B cell (primary cell): ENCODE measurements at places on chromosomes 4 and X. TPM values are rescaled to one million over a fixed set of nuclear protein-coding genes. Genes with fewer than 3 reads are reported as not detected.

HTT-AS gene
- total RNA-seq, result 0.84 TPM in 1 of 2 replicates, not detected in the other

DNA sequence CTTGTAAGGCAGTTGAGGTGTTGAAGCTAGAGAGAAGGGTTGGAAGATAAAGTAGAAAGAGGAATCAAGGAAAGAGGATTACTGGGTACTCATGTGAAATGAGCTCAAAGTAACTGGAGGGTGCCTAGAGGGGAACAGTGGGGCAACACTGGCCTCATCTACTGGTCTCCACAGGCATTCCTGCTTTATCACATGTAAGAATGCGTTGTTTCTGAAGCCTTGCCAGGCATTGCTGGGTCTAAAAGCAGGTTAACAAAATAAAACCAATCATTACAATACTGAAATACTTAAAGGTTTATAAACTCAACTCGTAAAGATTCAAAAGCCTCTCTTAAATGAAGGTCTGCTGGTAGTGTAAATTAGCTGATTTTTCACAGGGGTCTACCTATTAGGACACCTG, 96.0 kb downstream of the FANCB start:
- H3K4me3 ChIP-seq, result no peak overlapping the region
- DNase-seq, result no peak
- no peaks in the 10 kb centered on the region for H3K36me3 ChIP-seq
- H3K27ac ChIP-seq, result no peak overlapping the region
- no peaks in the 10 kb centered on the region for H3K27me3 ChIP-seq
- H3K4me1 ChIP-seq, result no peaks in the 10 kb centered on the region

DRP2 gene
- 0.10 TPM in 1 of 2 replicates, not detected in the other for total RNA-seq

CXXC4 gene
- not detected in 2 replicates for total RNA-seq

DNA sequence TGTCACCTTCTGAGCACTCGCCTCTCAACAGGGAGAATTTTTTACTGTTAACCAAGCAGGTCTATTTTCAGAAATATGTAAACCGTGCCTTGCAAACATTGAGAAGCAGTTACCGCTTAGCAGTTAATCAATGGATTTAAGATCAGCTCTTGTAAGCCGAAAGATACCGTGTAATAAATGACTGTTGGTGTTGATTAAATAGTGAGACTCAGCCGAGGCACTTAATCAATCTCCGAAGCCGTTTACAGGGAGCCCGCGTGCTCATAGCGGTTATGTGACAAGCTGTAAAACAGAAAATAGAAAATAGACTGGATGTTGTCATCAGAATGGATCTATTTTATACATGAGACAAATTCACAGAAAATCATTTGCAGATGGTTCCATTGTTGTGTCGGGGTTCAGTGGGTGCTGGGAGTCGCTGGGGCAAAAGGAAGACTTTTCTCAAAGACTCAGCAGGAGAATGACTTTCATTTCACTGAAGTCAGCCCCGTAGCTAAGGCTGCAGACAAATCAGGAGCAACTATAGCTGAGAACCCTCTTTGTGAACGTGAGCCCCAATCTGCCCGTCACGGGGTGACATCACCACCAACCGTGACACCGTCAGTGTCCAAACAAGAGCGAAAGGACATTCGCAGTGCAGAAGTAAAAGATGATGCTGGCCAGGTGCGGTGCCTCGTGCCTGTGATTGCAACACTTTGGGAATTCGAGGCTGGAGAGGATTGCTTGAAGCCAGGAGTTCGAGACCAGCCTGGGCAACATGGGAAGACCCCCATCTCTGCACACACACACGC, 275.3 kb downstream of the CRLF2 start:
- H3K4me1 ChIP-seq, result no peaks in the 10 kb centered on the region
- no peak overlapping the region for H3K27ac ChIP-seq
- H3K27me3 ChIP-seq, result peaks cover 3% of the 10 kb centered on the region
- no peak overlapping the region for H3K4me3 ChIP-seq
- H3K36me3 ChIP-seq, result no peaks in the 10 kb centered on the region

SLC4A4 gene
- total RNA-seq, result not detected in 2 replicates

GRCh38 chr4:40562208-40562607, 67.5 kb downstream of the RBM47 start:
- H3K27me3 ChIP-seq, result no peaks in the 10 kb centered on the region
- no peak overlapping the region for H3K4me3 ChIP-seq
- H3K4me1 ChIP-seq, result no peaks in the 10 kb centered on the region

DNA sequence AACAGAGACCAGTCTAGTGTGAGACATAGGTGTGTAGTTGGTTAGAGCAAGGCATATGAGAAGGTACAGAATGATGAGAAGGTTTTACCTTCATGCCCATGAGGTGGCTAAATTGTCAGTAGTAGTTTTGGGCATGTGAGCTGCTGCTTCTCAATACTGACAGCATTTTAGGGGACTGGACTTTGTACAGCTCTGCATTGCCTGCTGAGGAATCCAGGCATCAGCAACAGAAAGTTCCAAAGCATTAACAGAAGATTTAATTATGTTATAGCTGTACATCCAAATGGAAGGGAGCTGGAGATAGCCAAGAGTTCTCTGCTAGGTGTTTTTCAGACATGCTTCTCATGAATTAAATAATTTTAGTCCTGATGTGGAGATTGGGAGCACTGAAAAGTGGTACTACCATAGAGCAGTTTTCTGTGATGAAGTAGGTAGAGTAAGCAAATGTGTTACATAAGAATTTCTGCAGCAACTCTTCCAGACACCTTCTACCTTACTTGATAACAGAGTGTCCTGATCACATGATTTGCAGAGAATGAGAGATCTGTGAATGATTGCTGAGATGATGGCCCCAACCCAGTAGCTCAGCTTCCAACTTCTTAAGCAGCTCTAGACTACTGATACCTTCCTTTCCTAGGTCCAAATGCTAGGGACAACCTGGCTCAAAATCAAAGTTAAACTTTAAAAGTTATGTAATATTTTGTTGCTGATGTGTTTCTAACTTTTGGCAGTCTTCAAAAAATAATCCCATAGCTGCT, 30.4 kb downstream of the FNIP2 start:
- H3K4me3 ChIP-seq, result no peak overlapping the region
- no peak for DNase-seq
- H3K4me1 ChIP-seq, result peaks cover 5% of the 10 kb centered on the region
- H3K36me3 ChIP-seq, result no peaks in the 10 kb centered on the region
- peaks cover 54% of the 10 kb centered on the region for H3K27me3 ChIP-seq

GRCh38 chr4:171919314-171919713, 106.1 kb downstream of the GALNTL6 start:
- H3K27me3 ChIP-seq, result no peaks in the 10 kb centered on the region
- no peaks in the 10 kb centered on the region for H3K4me1 ChIP-seq
- no peaks in the 10 kb centered on the region for H3K36me3 ChIP-seq
- H3K27ac ChIP-seq, result no peak overlapping the region

MGARP gene
- total RNA-seq, result not detected in 2 replicates

CFAP47 gene
- not detected in 2 replicates for total RNA-seq

SLC10A6 gene
- total RNA-seq, result not detected in 2 replicates

TRIM60 gene
- not detected in 2 replicates for total RNA-seq

- no peaks in the 10 kb centered on the region for H3K27me3 ChIP-seq
- no peak overlapping the region for H3K4me3 ChIP-seq
- no peak overlapping the region for H3K27ac ChIP-seq
- no peaks in the 10 kb centered on the region for H3K36me3 ChIP-seq
- no peaks in the 10 kb centered on the region for H3K4me1 ChIP-seq
Observed at GRCh38 chr4:11367371-11367770, 61.3 kb downstream of the HS3ST1 start.

- H3K4me3 ChIP-seq, result no peak overlapping the region
- H3K36me3 ChIP-seq, result no peaks in the 10 kb centered on the region
- H3K27ac ChIP-seq, result no peak overlapping the region
Observed at GRCh38 chr4:184968366-184968765, 49.9 kb upstream of the HELT start.

- DNase-seq, result no peak
- H3K4me1 ChIP-seq, result no peaks in the 10 kb centered on the region
- H3K36me3 ChIP-seq, result no peaks in the 10 kb centered on the region
Observed at GRCh38 chrX:140149761-140150160, 184.4 kb upstream of the CXorf66 start.

DNA sequence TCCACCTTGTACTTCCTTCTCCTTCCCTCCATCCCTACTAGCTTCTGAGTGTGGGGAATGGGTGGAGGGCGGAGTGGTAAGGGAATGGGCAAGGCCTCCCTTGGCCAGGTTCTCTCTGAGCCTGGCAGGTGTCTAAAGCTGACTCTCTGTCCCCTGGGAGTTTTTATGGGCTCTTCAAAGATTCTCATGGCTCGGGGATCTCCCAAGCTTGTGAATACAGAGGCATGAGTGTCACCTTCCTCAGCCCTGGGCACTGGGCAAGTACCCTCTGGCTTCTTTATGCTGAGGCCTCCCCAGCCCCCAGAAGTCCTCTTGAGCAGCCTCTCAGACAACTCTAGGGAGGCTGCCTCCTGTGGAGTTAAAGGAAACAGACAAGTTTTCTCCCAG, 32.5 kb upstream of the DDX3X start:
- no peaks in the 10 kb centered on the region for H3K27me3 ChIP-seq
- H3K4me3 ChIP-seq, result no peak overlapping the region
- H3K27ac ChIP-seq, result no peak overlapping the region
- H3K36me3 ChIP-seq, result no peaks in the 10 kb centered on the region

KLHL4 gene
- not detected in 2 replicates for total RNA-seq

GRCh38 chrX:153522259-153522658, 4.8 kb downstream of the ATP2B3 start:
- no peak overlapping the region for H3K4me3 ChIP-seq
- no peak for DNase-seq
- H3K27ac ChIP-seq, result no peak overlapping the region
- no peaks in the 10 kb centered on the region for H3K36me3 ChIP-seq
- no peaks in the 10 kb centered on the region for H3K4me1 ChIP-seq
- no peaks in the 10 kb centered on the region for H3K27me3 ChIP-seq

DNA sequence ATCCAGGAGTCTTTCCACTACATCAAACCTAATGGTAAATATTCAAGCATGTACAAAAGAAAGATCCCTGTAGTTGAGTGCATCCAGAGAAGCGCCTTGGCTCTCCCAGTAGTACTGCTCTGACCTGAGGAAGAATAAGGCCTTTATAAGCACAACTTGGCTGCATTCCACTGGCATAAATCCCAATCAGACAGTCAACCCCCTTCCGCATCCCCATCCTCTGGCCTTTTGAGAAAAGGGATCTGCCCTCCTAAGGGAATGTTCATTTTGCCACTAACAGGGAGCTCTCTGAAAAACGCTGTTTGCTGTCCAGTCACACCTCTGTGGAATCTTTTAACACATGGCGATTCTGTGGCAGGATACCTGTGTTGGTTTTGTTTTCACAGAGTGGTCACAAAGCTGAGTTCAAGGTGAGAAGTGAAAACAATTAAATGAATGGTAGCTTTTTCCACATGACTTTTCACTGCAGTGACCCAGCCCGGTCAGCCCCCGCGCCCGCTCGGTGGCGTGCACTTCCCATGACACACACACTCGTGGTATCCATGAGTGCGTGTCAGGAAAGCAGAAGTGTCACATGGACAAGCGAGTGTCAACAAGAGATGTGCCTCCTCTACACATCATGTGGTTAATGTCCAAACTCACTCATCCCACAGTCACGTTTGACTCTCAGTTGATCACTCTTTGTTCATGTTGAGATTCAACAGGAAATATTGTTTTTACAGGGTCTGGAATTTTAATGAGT, 112.2 kb upstream of the ENPP6 start:
- H3K36me3 ChIP-seq, result no peaks in the 10 kb centered on the region
- DNase-seq, result peak; percentile 89
- H3K4me1 ChIP-seq, result peaks cover 63% of the 10 kb centered on the region
- H3K27ac ChIP-seq, result peak overlapping the region; percentile 89
- H3K4me3 ChIP-seq, result no peak overlapping the region

GRCh38 chr4:174157106-174157607, 126.3 kb downstream of the FBXO8 start:
- H3K4me1 ChIP-seq, result no peaks in the 10 kb centered on the region
- H3K36me3 ChIP-seq, result no peaks in the 10 kb centered on the region
- H3K27ac ChIP-seq, result no peak overlapping the region

GRCh38 chr4:93289831-93290230, 538.7 kb upstream of the ATOH1 start:
- no peaks in the 10 kb centered on the region for H3K4me1 ChIP-seq
- H3K36me3 ChIP-seq, result no peaks in the 10 kb centered on the region
- H3K27me3 ChIP-seq, result no peaks in the 10 kb centered on the region
- H3K27ac ChIP-seq, result no peak overlapping the region

SHROOM3 gene
- 0.91 and 1.1 TPM in 2 replicates for total RNA-seq

GRCh38 chrX:46837558-46838485, 979 bp downstream of the RP2 start:
- H3K4me1 ChIP-seq, result peaks cover 24% of the 10 kb centered on the region
- DNase-seq, result peak; percentile 50
- H3K27ac ChIP-seq, result peak overlapping the region; percentile 87
- H3K4me3 ChIP-seq, result peak overlapping the region; percentile 82

DNA sequence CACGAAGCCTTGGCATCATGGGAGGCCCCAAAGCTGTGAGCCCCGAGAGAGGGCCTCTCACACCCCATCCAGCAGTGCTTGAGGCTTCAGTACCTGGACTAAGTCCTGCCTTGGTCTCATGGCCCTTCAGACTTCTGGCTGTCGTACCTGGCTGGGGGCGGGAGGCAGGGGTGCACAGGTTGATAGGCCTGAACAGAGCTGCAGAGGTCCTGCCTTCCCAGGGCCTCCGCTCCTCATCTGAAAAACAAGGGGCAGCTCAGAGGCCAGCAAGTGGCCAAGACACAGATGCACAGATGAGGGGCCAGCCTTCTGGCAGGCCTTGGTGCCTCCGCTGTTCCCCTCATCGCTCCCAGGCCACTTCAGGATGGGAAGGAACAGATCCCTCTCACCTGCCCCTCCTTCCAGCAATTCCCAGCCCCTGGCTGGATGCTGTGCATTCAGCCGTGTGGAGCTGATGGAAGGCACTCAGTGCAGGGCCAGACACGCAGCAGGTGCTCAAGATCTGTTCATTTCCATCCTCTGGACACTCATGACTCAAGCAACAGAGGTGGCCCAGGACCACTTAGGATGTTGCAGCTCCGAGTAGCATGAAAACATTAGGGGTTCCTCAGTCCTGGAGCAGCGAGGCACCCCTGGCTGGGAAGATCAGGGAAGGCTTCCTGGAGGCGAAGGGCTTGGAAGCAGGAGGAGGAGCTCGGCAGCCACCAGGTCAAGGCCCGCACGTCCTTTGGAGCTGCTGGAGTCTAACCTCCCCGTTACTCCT, 1.4 kb downstream of the ZNF185 start:
- no peaks in the 10 kb centered on the region for H3K27me3 ChIP-seq
- H3K27ac ChIP-seq, result no peak overlapping the region
- H3K4me3 ChIP-seq, result no peak overlapping the region
- no peak for DNase-seq
- no peaks in the 10 kb centered on the region for H3K4me1 ChIP-seq
- H3K36me3 ChIP-seq, result no peaks in the 10 kb centered on the region

SSX1 gene
- not detected in 2 replicates for total RNA-seq

GRCh38 chr4:110139111-110139510, 59.3 kb downstream of the ELOVL6 start:
- no peaks in the 10 kb centered on the region for H3K36me3 ChIP-seq
- DNase-seq, result no peak
- H3K4me3 ChIP-seq, result no peak overlapping the region
- no peak overlapping the region for H3K27ac ChIP-seq
- H3K4me1 ChIP-seq, result no peaks in the 10 kb centered on the region

DNA sequence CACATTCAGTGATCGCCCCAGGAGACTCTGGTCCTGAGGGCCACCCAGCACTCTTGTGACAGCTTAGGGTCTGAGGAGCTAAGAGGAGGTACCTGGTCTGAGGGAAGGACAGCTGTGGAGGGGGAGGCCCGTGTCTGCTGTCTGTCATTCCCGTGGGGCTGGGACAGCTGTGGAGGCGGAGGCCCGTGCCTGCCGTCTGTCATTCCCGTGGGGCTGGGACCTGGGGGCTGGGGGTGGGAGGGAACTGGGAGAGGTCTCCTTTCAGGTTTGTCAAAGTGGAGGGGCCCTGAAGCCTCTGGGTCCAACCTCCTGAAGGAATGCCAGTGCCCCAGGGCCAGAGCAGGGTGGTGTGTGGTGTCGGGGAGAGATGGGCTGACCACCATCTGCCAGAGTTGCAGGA, 45.0 kb upstream of the ADRA2C start:
- H3K36me3 ChIP-seq, result no peaks in the 10 kb centered on the region
- H3K27ac ChIP-seq, result no peak overlapping the region
- no peaks in the 10 kb centered on the region for H3K27me3 ChIP-seq
- no peak for DNase-seq
- no peaks in the 10 kb centered on the region for H3K4me1 ChIP-seq
- no peak overlapping the region for H3K4me3 ChIP-seq
